Stimulated activated CD4-positive, alpha-beta T cell treated with anti-CD3 and anti-CD28 coated beads, TNF-alpha, amount 100 ng/mL, for 24 hours (primary cell): ENCODE measurements at places on chromosomes 11 and 22.

DNA sequence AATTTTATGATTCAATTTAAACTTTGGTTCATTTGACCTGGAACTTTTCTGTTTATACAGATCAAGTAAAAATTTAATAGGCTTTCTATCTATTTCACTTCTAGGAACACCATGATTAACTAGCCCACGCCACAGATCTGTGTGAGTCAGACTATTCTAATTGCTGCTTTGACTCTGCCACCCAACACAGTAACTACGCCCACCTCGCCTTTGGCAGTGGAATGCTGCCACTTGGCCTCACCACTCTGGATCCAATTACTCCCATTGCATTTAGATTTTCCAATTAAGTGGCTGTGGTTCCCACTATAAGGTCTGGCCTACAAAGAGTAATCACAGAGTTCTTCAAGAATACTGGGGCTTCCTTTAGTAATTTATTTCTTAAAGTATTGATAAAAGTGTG lies 46.6 kb upstream of the LIN7C start:
- DNase-seq = no peak

- no peak for DNase-seq
Observed at GRCh38 chr22:39176143-39176713, 23.7 kb upstream of the CBX7 start.

DNA sequence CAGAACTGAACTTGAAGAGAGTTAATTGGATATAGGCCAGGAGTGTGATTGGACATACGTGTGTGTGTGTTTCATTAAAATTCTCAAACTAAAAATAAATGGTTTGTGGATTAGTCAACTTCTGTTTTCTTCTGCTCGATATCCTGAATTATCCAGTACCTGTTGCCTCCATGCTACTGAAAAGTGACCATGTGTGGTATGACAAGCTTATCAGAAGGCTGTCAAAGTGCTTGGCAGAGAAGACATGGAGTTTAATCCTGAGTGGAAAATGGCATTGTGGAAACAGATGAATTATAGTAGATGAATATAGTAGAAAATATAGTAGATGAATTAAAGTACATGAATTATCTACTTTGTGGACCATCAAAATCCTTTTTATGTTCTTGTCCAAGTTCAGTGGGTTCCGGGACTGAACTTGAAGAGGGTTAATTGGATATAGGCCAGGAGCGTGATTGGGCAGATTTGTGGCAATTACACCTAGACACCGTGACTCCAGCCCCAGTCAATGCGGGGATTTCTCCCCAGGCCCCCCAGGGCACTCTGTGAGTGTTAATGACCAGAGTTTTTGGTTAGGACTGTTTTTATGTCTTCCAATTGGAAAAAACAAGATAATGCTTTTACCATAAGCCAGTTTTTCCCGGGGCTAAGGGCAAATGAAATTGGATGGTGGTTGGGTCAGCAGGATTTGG lies 30.1 kb downstream of the GRAMD1B start:
- DNase-seq = no peak

DNA sequence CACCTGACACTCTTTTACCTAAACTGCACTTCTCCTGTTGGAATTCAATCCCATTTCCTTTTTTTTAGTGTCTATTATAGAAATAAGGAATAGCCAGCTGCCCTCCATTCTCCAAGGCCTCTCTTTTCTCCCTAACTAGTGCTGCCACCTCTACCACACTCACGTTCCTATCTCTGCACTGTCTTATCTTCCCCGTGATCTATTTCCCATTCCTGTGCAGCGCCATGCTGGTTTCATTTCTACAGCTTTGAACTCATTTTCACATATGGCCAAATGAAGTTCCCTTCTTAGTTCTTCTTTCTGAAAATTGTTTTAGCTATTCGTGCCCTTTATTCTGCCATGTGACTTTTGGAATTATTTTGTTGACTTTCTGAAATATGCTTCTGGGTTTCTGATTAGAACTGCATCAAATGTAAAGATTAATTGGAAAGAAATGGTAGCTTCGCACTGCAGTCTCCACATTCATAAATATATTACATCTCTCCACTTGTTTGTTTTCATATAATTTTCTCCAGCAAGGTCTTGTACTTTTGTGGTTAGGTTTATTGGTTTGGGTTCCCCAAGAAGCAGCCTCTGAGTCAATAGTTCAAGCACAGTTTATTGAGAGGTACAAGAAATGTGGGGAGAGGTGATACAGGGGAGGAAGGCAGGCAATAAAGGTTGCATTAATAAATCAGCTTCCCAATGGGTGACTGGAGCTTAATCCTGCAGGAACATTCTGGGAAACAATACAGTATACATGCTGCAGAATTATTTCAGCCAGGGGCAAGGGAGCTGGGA lies 43.7 kb upstream of the DRD2 start:
- DNase-seq = no peak

DNA sequence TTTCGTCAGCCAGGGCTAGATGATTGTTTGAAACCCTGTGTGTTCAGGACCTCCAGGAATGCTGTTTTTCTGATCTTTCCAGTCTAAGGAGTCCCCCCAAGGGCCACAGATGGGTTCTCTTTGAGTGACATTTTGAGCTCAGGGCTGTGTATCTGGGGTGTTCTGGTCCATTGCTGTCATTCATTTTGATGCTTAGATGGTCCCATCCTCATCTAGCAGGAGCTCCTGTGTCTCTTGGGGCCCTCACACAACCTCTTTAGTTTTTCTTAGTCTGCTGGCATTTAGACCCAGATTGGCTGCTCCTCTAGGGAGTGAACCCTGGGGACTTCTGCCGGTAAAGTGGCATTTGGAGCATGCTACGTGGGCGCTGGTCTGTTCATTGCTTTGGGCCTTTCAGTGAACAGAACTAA lies 39.1 kb downstream of the MED15 start:
- DNase-seq = no peak

DNA sequence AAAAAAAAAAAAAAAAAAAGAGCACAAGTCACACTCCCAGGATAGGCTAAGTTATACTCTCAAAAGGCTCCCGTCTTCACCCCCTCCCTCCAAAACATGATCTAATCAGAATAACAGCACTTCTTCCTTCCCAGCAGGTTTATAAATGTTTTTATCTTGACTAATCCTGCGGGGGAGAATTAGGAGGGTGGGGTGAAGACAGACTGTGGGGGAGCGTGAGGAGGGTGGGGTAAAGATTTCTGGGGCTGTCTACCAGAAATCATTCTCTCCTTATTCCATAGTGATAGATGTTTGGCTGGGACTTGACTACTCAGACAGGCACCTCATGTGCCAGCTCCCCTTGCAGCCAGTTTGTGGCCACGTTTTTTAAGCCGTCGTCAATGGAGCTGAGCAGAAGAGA lies 17.0 kb downstream of the KCNE3 start:
- no peak for DNase-seq

DNA sequence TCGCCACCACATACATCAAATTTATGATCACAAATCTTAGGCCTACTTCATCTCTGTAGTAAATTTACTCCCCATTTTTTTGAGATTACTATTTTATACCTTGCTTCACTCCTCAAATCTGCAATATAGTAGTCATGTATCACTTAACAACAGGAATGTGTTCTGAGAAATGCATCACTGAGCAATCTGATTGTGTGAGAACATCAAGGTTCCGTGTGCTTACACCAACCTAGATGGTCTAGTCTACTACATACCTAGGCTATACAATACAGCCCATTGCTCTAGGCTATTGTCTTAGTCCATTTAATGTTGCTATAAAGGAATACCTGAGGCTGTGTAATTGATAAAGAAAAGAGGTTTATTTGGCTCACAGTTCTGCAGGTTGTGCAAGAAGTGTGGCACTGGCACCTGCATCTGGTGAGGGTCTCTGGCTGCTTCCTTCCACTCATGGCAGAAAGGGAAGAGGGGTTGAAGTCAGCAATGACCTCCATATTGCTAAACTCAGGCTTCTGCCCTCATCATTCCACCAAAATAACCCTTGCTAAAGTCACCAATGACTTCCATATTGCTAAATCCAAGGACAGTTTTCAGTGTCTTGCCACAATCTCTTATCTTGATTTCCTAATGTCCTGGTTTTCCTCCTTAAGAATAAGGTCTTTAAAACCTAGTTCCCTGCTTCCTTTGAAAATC lies 140.3 kb downstream of the RBFOX2 start:
- no peak for DNase-seq

DNA sequence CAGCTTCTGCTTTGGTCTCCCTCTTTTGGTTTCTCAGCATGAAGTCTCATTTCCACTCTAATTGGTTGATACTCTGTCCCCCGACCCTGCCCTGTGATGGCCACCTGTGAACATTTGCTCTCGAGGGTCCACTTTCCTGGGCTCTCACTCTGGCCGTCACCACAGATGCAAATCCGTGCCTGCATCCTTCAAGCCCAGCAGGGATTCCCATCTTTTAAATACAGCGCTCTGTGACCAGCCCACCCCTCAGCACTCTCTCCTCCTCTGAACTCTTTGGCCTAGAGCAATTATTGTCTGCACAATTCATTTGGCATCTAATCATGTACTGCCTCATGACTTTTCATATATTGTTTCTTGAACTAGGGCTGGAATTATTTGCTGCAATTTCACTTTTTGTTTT lies 26.0 kb downstream of the PKNOX2 start:
- DNase-seq = no peak

GRCh38 chr11:112795142-112795815 lies 165.9 kb upstream of the NCAM1 start:
- DNase-seq = no peak

- DNase-seq = no peak
Observed at GRCh38 chr11:119493712-119494111, 70.7 kb upstream of the THY1 start.

- DNase-seq = no peak
Observed at GRCh38 chr11:70944636-70945035, 307.7 kb downstream of the SHANK2 start.

DNA sequence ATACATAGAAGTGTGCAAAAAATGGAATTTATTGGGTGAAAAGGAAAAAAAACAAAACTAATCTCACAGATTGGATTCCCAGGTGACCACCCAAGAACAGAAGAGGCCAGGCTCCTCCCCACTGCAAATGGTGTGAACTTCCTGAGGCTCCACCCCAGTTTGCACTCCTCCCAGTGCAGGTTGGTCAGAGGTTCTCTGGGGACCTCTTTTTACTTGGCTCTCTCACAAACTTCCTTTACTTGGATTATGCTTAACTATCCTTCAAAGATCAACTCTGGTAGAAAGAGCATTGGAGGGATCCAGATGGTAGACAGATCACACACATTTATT lies 138.9 kb upstream of the CCDC90B start:
- DNase-seq = no peak

- no peak for DNase-seq
Observed at GRCh38 chr11:4713241-4713640, 8.7 kb downstream of the MMP26 start.

DNA sequence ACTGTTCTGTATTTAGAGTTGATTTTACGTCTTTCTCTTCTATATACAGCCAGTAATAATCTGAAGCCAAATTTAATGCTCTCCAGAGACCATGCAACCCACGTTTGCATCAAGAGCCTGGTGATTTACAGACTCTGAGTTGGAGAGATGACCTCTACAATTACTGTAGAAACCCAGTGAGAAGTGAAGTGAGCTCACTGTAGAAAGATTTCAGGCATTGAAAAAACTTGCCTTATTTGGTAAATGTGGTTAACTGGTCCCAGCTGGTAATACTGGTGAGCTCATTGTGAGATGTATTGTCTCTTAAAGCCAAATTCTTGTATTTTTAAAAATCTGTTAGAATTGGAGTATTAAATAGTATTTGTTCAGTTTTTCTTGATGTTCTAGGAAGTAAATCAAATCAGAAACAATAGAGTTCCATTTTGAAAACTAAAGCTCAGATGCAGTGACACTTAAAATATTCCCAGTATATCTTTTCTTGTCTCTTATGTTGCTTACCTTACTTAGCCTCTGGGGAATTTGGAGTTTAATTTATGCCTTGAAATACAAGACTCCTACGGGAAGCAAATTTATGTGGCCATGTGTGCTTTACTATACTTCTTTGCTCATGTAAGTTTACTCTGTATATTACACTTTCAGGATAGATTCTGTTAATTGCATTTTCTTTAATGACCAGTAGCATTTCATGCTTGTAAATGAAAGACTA lies 189.9 kb downstream of the ARHGAP42 start:
- no peak for DNase-seq

DNA sequence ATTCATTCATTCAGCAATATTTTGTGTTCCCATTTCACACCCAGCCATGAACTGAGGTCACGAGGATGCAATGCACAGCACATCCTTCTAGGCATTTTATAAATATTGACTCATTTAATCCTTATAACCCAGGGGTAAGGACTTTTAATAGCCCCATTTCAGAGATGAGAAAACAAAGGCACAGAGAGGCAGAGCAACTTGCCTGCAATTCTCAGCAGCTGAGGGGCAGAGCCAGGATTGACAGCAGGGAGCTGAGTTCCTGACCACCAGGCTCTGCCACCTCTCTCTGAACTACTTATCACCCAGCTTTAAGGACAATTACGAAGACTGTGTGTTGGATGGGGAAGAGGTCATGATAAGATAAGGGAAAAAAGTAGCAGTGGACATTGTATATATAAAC lies 12.8 kb upstream of the FGF3 start:
- DNase-seq = no peak

- no peak for DNase-seq
Observed at GRCh38 chr22:37744589-37744988, 47.7 kb downstream of the TRIOBP start.

GRCh38 chr22:45752036-45752435 lies 80.4 kb downstream of the ATXN10 start:
- DNase-seq = no peak

DNA sequence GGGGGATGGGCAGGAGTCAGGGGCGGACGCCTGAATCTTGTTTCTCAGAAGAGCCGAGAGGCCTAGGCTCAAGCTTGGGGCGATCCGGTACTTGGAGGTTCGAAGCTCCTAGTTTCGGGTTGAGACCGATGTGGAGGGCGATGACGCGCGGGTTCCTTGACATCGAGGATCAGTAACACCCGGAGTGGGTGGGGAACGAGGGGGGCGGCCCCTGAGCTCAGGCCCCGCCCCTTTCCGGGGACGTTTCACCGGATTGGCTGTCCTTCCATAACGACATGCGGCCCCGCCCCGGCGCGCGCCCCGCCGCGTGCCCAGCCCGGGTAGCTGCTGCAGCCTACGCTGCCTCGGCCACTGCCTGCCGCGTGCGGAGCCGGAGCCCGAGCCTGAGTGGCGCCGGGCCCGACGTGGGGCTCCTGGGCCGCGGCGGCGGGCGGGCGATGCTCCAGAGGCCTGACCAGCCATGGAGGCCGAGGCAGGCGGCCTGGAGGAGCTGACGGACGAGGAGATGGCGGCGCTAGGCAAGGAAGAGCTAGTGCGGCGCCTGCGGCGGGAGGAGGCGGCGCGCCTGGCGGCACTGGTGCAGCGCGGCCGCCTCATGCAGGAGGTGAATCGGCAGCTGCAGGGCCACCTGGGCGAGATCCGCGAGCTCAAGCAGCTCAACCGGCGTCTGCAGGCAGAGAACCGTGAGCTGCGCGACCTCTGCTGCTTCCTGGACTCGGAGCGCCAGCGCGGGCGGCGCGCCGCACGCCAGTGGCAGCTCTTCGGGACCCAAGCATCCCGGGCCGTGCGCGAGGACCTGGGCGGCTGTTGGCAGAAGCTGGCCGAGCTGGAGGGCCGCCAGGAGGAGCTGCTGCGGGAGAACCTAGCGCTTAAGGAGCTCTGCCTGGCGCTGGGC lies at the start of gene CCDC85B:
CCDC85B (plus strand) TSS at position 350 of the 895 bp plus-strand sequence; CDS start at position 461, 111 bp downstream.
- DNase-seq = peak; percentile 93

- DNase-seq = no peak
Observed at GRCh38 chr11:120403966-120404365, 67.8 kb downstream of the ARHGEF12 start.

- no peak for DNase-seq
Observed at GRCh38 chr22:50047346-50047745, 10.8 kb downstream of the TTLL8 start.

GRCh38 chr11:93823210-93823609 lies 27.2 kb downstream of the VSTM5 start:
- DNase-seq = no peak
